Pancreas (tissue), 10 donors: ENCODE measurements at places on chromosomes 16 and 17. TPM values are rescaled to one million over a fixed set of nuclear protein-coding genes. Genes with fewer than 3 reads are reported as not detected.

BFAR gene
- total RNA-seq: 48.6 TPM

SAMD14 gene
- total RNA-seq: 0.42 TPM

RPL19 gene
- 1,125 TPM for total RNA-seq

ASPHD1 gene
- 7.6 TPM for total RNA-seq

WDR81 gene
- total RNA-seq: 5.7 TPM

TMC6 gene
- 15.6 TPM for total RNA-seq

CCL14 gene
- 11.5 TPM for total RNA-seq

DNA sequence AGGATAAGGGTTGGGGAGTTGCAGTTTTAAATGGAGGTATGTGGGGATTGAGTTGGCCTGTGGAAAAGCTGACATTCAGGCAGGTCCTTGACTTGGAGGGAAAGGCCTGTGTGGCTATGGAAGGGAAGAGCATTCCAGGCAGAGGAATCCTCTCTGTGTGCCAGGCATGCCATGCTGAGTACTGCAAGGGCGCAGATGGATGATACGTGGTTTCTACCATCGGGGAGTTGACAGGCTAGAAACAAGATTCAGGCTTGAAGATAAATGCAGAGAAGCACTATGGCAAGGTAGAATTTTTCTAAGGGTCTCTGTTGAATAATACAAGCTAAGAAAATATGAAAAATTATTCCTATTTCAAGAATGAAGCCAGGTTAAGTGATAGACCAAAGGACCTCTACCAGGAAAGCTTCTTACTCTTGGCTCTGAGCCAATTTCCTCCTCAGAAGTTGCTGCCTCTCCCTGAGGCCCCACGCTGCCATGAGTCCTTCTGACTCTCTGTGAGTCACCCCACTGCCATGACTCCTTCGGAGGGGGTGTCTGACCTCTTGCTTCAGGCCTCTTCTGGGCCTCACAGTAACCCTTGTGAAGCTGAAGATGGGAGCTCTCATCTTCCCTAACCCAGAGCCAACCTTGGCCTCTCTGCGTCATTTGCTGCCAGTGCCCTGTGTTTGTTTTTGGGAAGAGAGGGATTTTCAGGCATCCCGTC, 75.8 kb downstream of the WNT3 start:
- no peak overlapping the region for H3K27ac ChIP-seq
- H3K36me3 ChIP-seq: no peaks in the 10 kb centered on the region
- no peaks in the 10 kb centered on the region for H3K27me3 ChIP-seq

- DNase-seq: no peak
- H3K36me3 ChIP-seq: no peaks in the 10 kb centered on the region
Measured at GRCh38 chr17:80795090-80795580, 196.5 kb upstream of the CHMP6 start.

DNA sequence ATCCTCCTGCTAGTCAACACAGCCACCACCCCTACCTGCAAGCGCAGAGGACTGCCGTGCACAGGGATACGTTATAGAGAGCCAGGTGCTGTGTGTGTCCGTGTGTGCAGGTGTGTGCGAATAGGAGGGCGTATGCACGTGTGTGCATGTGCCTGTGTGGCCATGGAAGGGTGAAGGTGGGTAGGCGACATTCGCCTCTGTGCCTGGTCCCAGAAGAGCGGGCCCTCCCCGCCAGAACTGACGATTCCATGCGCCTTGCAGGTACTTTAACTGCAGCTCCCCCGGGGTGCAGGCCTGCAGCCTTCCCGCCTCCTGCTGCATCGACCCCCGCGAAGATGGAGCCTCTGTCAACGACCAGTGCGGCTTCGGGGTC, 8.7 kb downstream of the PDE6G start:
- no peaks in the 10 kb centered on the region for H3K4me1 ChIP-seq
- H3K27ac ChIP-seq: no peak overlapping the region
- H3K36me3 ChIP-seq: no peaks in the 10 kb centered on the region

- no peak overlapping the region for H3K4me3 ChIP-seq
- no peaks in the 10 kb centered on the region for H3K27me3 ChIP-seq
- no peaks in the 10 kb centered on the region for H3K4me1 ChIP-seq
- no peaks in the 10 kb centered on the region for H3K36me3 ChIP-seq
Measured at GRCh38 chr16:50534091-50534490, 14.1 kb upstream of the NKD1 start.

DNA sequence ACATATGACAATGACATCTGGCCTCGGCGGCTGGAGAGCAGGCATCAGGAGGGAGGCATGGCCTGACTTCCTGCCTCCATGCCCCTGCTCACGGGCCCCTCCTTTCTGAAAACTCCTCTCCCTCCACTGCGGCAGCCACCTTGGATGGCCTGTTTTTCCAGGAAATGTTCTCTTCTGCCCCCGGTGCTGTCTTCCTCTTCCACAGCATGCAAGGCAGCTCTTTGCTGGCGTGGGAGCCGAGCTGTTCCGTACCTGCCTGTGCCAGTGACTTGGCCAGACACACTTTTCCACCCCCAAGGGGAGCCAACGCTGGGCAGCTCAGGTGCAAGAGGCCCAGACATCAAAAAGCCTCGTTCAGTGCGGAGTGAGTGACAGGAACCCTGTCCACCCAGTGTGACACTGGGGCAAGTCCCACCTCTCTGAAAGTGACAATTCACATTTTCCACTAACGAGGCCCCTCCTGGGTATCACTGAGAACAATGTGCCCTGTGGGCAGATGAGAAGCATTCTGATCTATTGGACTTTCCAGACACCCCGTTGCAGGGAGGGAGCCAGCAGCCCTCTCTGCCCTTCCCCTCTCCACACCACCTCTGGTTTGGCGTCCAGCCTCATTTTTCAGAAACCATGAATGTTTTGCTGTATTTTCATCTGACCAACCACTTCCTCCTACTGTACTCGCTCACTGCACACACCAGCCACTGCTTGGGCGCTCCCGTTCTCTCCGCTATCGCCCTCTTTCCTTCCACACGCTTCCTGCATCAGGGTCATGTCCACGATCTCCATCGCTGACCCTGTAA, 31.2 kb downstream of the NSMCE1 start:
- DNase-seq: no peak
- H3K36me3 ChIP-seq: no peaks in the 10 kb centered on the region
- no peaks in the 10 kb centered on the region for H3K27me3 ChIP-seq

- no peak overlapping the region for H3K27ac ChIP-seq
- no peaks in the 10 kb centered on the region for H3K36me3 ChIP-seq
- H3K4me1 ChIP-seq: peaks cover 12% of the 10 kb centered on the region
- H3K27me3 ChIP-seq: no peaks in the 10 kb centered on the region
- no peak for DNase-seq
Measured at GRCh38 chr17:74380959-74381808, 13.9 kb downstream of the GPR142 start.

DNA sequence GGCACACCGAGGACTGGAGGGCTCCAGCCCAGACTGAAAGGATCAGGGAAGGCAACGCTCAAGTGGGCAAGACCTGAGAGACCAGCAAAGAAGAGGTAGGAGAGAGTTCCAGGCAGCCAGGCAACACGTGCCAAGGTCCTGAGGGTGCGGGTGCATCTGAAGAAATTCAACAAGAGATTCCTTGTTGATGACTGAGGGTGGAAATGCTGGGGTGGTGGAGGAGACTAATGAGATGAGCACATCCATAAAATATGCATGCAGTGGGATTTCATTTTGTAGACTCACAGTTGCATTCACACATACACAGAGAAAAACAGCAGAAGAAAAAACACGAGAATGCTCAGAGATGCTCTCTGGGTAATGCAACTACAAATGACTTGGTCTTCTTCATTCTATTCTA, 154.8 kb upstream of the FOXF1 start:
- no peak for DNase-seq
- no peaks in the 10 kb centered on the region for H3K36me3 ChIP-seq
- H3K4me3 ChIP-seq: no peak overlapping the region
- H3K4me1 ChIP-seq: no peaks in the 10 kb centered on the region
- H3K27ac ChIP-seq: no peak overlapping the region

DNA sequence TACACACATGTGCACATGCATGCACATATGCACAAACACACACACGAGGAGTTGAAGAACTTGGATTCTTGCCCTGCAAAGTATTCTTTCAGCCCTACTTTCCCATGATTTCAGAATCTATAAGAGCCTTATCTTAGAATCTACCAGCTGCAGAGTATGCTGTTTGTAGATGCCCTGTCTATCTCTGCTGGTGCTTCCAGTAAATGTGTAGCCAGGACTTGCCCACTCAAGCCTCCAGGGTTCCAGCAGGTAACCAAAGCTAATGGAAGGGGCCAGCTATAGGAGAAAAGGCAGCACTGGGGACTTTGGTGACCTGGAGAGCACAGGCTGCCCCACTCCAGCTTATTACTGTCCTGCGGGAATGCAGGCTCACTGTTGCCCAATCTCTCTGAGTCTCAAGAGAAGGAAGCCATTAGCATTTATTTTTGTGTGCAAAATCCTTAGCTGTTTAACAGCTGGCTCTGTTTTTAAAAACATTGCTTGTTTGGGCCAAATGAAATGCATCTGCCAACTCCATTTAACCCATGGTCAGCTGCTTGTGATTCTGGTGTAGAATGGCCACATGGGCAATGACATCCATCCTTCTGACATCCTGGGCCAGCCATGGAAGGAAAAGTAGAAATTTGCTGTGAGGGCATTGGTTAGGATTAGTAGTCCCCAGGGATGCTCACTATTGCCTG, 28.6 kb upstream of the XYLT1 start:
- H3K4me1 ChIP-seq: no peaks in the 10 kb centered on the region
- no peak for DNase-seq
- H3K27me3 ChIP-seq: no peaks in the 10 kb centered on the region
- no peak overlapping the region for H3K4me3 ChIP-seq
- H3K36me3 ChIP-seq: no peaks in the 10 kb centered on the region
- no peak overlapping the region for H3K27ac ChIP-seq

DNA sequence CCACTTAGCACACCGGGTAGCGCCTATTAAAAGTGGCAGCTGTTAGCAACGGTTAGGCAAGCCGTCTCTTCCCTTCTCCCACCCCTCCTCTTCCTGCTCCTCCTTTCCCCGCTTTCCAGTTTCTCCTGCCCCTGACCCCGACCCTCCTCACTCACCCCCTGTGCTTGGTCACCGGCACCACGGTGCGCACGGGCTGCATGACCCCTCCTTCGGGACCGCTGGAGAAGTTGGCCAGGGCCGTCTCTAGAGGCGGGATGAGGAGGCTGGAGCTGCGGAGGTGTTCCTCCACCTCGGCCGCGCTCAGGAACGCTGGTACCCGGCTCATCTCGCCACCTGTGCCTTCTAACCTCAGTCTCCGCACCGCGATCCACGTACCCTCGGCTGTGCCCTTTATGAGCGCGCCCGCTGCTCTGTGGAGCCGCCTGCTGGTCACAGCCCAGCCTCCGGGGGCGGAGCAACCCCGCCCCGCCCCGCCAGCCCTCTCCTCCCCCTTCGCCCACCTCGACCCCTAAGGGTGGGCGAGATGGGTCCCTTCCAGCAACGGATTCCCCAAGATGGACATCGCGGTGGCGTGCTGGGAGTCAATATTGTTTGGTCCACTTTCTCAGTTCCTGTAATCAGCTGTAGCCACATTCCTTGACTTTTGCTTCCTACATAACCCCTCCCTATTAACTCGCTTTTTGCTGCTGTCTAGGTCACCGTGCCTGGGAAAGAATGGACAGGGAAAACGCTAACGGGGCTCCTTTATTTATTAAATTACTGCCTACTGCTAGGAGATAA, at the start of gene CRYM:
Gene CRYM, minus strand, starts transcription at position 364 of the 780 bp plus-strand sequence. Its CDS starts 39 bp downstream, at position 325.
- H3K4me3 ChIP-seq: peak within 1 kb of the TSS; percentile 7
- peaks cover 12% of the 10 kb centered on the region for H3K27me3 ChIP-seq
- no peak within 1 kb of the TSS for H3K27ac ChIP-seq
- H3K36me3 ChIP-seq: no peaks in the 10 kb centered on the region

DNA sequence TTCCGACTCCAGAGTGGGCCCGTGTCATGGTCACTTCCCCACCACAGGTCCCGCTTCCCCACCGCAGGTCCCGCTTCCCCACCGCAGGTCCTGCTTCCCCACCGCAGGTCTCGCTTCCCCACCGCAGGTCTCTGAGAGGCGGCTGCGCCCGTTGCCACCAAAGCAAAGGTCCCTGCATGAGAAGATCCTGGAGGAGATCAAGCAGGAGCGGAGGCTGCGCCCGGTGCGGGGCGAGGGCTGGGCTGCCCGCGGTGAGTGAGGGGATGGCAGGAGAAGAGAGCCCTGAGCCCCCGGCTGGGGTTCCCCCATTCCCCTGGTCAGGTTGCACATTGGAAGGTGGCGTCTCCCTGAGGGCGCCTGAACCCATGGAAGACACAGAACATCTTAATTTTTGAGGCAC, 17.4 kb upstream of the TCF25 start:
- DNase-seq: no peak
- no peak overlapping the region for H3K4me3 ChIP-seq
- no peaks in the 10 kb centered on the region for H3K4me1 ChIP-seq
- no peak overlapping the region for H3K27ac ChIP-seq
- H3K36me3 ChIP-seq: no peaks in the 10 kb centered on the region

GRCh38 chr17:22217135-22217534, 524.8 kb downstream of the KCNJ18 start:
- no peak overlapping the region for H3K4me3 ChIP-seq
- DNase-seq: no peak
- no peaks in the 10 kb centered on the region for H3K36me3 ChIP-seq
- H3K27me3 ChIP-seq: no peaks in the 10 kb centered on the region

GRCh38 chr16:83891742-83892141, 7.2 kb upstream of the MLYCD start:
- H3K27ac ChIP-seq: no peak overlapping the region
- no peaks in the 10 kb centered on the region for H3K36me3 ChIP-seq
- H3K4me3 ChIP-seq: no peak overlapping the region
- DNase-seq: no peak
- no peaks in the 10 kb centered on the region for H3K4me1 ChIP-seq

- H3K27ac ChIP-seq: peak overlapping the region; percentile 87
- H3K4me3 ChIP-seq: no peak overlapping the region
- peaks cover 56% of the 10 kb centered on the region for H3K4me1 ChIP-seq
- DNase-seq: peak; percentile 86
Measured at GRCh38 chr17:78174870-78175642, 6.7 kb downstream of the SYNGR2 start.

- no peak overlapping the region for H3K27ac ChIP-seq
- H3K4me3 ChIP-seq: no peak overlapping the region
- H3K4me1 ChIP-seq: no peaks in the 10 kb centered on the region
- no peak for DNase-seq
- H3K27me3 ChIP-seq: no peaks in the 10 kb centered on the region
Measured at GRCh38 chr17:8753976-8754440, 4.3 kb downstream of the SPDYE4 start.

- H3K36me3 ChIP-seq: no peaks in the 10 kb centered on the region
- no peak overlapping the region for H3K4me3 ChIP-seq
- H3K27ac ChIP-seq: no peak overlapping the region
- DNase-seq: peak; percentile 57
- no peaks in the 10 kb centered on the region for H3K4me1 ChIP-seq
Measured at GRCh38 chr17:29583324-29584248, 5.9 kb downstream of the GIT1 start.

- no peaks in the 10 kb centered on the region for H3K36me3 ChIP-seq
- no peak within 1 kb of the TSS for H3K27ac ChIP-seq
- H3K27me3 ChIP-seq: no peaks in the 10 kb centered on the region
- peak; percentile 59 for DNase-seq
- H3K4me1 ChIP-seq: peaks cover 4% of the 10 kb centered on the region
Measured at GRCh38 chr17:4786106-4786511, at the start of gene VMO1. Gene VMO1 (minus strand): TSS chr17:4786364. CDS start chr17:4786352, 12 bp downstream.

DNA sequence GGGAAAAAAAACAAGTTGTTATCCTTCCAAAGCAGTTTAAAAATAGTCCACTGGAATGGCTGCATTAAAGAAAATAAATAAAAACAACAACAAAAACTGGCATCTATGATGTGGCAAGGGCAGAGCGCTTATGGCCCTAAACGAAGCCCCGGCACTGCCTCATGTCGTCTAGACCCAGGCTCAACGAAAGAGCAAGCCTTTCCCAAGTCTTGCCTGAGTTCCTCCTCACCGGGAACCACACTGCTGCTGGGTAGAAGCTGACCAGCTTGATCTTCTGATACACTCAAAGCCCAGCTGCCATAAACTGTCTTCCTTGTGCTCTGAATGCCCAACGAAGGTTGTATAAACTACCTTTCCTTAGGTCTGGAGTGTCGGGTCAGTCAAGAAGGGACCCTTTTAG, 37.0 kb downstream of the NDEL1 start:
- H3K36me3 ChIP-seq: peaks cover 52% of the 10 kb centered on the region
- DNase-seq: no peak
- H3K4me3 ChIP-seq: no peak overlapping the region
